ENCODE measurements at places on chromosomes 7 and 10. TPM values are rescaled to one million over a fixed set of nuclear protein-coding genes. Genes with fewer than 3 reads are reported as not detected.

DNA sequence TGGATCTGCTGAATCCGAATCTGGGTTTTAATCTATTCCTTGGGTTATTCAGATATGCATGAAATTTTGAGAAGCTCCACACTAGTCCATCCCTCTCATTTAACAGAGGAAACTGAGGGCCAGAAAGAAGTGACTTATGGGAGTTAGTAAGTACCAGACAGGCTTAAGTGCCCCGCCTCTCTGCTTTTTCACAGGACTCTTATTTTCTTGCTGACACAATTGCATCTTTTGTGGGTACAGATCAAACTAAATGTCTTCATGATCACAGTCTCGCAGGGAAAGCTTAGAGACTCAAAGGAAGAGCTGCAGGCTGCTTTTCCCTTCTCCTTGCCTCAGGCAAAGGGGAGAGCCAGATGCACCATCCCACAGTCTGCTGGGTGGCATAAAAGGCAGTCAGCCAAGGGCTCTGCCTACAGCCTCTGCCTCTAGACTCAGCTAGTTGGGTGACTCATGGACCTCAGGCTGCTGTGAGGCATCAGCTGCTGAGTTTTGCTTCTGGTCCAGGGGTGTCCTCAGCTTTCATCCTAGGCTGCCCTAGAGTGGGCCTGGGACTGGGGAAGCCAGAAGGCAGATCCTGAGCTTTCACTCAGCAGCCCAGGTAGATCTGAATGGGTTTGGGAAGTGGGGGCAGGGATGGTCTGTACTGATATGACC lies 11.6 kb downstream of the GOLGA7B start:
- DNase-seq, result no peak

GRCh38 chr7:74655768-74656440 lies 1.6 kb upstream of the GTF2I start:
- DNase-seq, result no peak

The LIPK gene
- total RNA-seq, result not detected

GRCh38 chr10:128307820-128308219 lies 181.6 kb upstream of the MKI67 start:
- no peak for DNase-seq

The KCND2 gene
- total RNA-seq, result 0.07 TPM

- no peak for DNase-seq
Observed at GRCh38 chr10:74728225-74728624, 98.2 kb upstream of the KAT6B start.

The SH2D4B gene
- not detected for total RNA-seq

DNA sequence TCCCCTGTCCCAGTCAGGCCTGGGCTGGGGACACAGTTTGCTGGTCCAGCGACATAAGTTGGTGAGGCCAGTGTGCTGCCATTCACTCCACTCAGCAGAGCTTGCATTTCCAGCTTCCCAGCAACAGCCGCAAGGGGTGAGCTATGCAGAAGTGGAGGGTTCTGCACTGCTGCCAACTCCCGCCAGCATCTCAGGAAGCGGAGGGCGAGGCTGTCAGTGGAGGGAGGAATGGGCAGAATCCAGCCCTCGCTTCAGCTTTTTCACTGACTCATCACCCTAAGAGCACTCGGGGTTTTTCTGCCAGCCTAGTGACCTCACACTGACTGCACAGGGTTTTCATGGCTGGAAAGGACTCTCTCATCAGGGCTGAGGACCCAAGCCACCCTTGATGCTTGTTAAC lies 625.1 kb upstream of the MKI67 start:
- DNase-seq, result no peak

- no peak for DNase-seq
Observed at GRCh38 chr10:51878695-51879094, 179.3 kb upstream of the CSTF2T start.

GRCh38 chr10:102696736-102697135 lies 17.5 kb downstream of the ARL3 start:
- DNase-seq, result no peak

- no peak for DNase-seq
Observed at GRCh38 chr10:68348265-68348741, 15.6 kb upstream of the PBLD start.

- no peak for DNase-seq
Observed at GRCh38 chr7:149414171-149414570, 46.7 kb downstream of the ZNF777 start.

GRCh38 chr10:78856421-78856820 lies 212.3 kb upstream of the ZMIZ1 start:
- DNase-seq, result no peak

DNA sequence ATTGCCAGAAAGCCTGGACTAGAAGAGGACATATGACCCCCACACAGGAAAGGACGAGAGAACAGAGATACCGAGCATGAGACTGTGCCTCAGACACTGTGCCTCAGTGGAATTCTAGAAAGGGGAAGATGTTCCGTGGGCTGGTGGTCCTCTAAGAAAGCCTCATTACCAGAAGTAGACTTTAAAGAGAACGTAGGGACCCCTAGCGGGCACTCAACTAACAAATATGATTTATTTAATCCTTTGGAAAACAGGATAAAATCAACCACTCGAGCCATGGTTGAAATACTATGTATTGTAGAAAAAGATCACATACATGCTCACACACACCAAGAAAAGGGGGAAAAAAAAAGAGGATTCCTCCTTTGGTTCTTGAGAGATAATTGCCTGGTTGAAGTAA lies 701.2 kb upstream of the SORCS1 start:
- no peak for DNase-seq

The LAMB1 gene
- 220 TPM for total RNA-seq

The PAX4 gene
- not detected for total RNA-seq

- no peak for DNase-seq
Observed at GRCh38 chr10:21427804-21428481, 97.5 kb downstream of the SKIDA1 start.

GRCh38 chr10:16987206-16987621 lies 142.4 kb downstream of the CUBN start:
- peak; percentile 92 for DNase-seq

- DNase-seq, result no peak
Observed at GRCh38 chr10:78002541-78003288, 26.6 kb downstream of the POLR3A start.

GRCh38 chr10:62657244-62657835 lies 147.2 kb upstream of the ADO start:
- DNase-seq, result no peak

GRCh38 chr7:20510573-20510900 lies 104.9 kb upstream of the ABCB5 start:
- no peak for DNase-seq

The SSC4D gene
- total RNA-seq, result 1.2 TPM

DNA sequence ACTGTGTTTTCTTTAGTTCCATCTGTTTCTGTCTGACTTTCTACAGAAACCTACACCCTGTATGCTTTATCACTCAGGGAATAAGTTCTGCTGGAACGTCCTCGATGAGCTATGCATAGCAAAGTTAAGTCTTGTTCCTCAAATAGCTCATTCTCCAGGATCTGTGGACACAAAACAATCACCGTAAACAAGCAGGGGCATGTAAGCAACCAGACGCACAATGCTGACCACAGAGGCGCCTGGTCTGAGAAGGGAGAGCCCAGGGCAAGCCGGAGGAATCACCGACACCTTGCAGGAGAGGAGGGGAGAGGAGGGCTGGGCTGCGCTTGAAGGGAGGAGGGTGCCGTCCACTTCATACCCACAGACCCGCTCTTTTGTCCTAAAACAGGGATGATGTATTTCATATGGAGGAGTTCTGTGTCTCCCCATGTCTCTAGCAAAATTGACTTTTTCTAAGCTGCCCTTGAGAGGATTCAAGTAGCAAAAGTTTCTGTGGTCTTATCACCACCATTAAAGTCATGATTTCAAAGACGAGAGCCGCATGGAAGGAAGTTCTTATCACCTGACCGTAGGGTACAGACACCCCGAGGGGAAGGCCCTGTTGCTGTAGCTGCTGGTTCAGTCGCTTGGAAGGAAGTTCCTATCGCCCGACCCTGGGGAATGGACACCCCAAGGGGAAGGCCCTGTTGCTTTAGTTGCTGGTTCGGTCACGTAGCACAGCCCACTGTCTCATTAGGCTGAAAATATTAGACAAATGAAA lies 14.3 kb downstream of the CALML3 start:
- no peak for DNase-seq

DNA sequence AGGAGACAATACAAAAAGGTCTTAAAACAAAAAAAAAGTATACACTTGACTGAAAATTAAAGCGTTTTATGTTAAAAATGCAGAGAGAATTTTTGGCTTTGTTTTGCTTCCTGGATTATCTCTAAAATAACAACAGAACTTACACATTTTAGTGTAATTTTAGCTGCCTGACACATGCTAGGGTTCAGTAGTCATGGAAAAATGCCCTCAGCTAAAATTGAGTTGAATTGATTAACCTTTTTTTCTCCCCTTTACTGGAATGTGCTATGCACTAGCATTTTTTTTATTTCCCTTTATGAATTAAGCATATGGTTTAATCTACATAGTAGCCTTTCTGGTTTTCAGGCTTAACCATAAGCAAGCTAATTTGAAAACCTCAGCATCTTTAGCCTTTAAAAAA lies 89.9 kb downstream of the ZNF277 start:
- DNase-seq, result no peak

- no peak for DNase-seq
Observed at GRCh38 chr10:12376211-12376610, 26.9 kb downstream of the CAMK1D start.

DNA sequence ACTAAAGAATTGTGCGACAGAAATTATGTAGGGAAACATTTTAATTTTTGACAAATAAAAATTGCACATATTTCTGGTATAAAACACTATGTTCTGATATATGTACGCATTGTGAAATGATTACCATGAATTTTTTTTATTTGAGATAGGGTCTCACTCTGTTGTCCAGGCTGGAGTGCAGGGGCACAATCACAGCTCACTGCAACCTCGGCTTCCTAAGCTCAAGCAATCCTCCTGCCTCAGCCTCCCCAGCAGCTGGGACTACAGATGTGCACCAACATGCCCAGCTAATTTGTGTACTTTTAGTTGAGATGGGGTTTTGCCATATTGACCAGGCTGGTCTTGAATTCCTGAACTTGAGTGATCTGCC lies 149.2 kb downstream of the FRMD4A start:
- DNase-seq, result no peak

DNA sequence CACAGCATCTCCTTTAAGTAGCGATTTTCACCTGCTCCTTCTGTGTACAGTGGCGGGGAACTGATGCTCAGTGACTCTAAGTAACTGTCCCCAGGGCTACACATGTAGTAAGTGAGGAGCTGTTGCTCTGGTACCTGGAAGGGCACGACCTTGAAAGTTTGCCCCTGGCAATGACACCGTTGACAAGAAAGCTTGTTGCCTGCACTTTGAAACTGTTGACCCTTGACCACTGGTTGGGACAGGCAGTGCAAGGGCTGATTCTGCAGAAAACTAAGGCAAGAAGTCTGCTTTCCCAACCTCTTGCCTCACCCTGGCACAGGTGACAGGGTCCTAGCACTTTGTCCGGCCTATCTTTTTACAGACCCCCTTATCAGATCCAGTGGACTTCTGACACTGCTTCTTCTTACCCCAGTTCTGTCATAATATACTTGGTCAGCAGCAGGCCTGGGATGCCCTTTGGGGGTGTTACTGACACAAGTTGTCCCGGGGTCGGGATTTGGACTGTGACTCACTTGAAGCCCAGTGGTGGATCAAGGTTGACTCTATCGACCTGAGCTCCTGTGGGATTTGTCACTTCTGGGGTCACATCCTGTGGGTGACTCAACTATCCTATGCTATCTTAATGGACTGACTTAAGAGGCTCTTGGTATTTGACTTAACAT lies 5.8 kb downstream of the ACSL5 start:
- no peak for DNase-seq

GRCh38 chr10:15572531-15573045 lies 147.1 kb downstream of the ITGA8 start:
- DNase-seq, result no peak

- no peak for DNase-seq
Observed at GRCh38 chr7:1809070-1809469, 139.0 kb downstream of the ELFN1 start.

DNA sequence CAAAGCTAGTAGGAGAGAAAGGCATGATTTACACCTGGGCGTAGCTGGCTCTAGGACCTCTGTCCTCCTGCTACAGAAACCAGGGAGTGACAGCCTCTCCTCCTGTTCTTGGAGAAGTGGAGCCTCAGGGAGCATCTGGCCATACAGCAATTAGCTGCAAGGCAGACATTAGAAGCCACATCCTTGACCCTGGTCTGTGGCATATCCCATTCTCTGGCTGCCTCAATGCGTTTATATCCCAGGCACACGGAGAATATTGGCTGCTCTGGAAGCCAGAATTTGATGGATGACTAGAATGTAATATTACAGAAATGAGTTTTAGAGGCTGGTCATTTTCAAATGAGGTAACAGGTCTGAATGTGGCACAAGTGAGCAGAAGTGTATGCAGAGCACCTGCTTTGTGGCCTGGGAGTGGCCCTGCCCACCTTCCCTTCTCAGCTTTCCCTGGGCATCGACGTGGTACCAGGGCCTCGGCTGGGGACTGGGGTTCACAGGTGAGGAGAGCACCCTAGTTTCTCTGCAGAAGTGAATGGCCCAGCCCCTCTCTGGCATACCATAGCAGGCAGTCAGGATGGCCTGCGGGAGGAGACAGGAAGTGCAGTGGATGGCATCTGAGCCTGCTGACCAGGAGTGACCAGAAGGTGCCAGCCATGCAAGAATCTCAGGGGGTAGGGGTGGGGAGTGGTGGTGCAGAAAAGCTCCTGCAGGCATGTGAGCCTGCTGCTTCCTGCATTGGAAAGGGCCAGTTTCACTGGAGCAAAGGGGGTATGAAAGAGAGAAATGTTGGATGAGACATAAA lies 367.2 kb upstream of the ZNF32 start:
- no peak for DNase-seq

GRCh38 chr7:100711369-100711768 lies 5.4 kb downstream of the POP7 start:
- no peak for DNase-seq

- no peak for DNase-seq
Observed at GRCh38 chr7:151058781-151059366, 515 bp upstream of the SLC4A2 start.

GRCh38 chr7:83796760-83797159 lies 147.8 kb upstream of the SEMA3E start:
- no peak for DNase-seq

- no peak for DNase-seq
Observed at GRCh38 chr10:18523025-18523424, 128.4 kb downstream of the NSUN6 start.

The TET1 gene
- total RNA-seq, result 0.52 TPM

The GIMAP6 gene
- total RNA-seq, result not detected

DNA sequence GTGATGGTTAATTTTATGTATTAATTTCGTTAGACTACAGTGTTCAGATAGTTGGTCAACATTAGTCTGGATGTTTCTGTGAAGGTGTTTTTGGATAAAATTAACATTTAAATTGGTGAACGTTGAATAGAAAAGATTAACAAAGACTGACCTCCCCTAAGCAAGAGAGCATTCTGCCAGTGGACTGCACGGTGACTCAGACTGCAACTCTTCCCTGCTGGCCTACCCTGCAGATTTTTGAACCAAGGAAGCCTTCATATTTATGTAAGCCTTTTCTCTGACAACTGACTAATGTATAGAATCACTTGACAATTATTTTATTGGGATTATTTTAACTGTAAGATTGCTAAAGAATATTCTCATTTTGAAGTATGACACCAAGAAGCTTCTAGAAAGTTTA lies 7.9 kb upstream of the ZNF248 start:
- DNase-seq, result no peak

- no peak for DNase-seq
Observed at GRCh38 chr10:78597796-78598555, 470.8 kb upstream of the ZMIZ1 start.

The CALML5 gene
- total RNA-seq, result not detected

- DNase-seq, result no peak
Observed at GRCh38 chr10:97016728-97017473, 168.9 kb downstream of the SLIT1 start.

The PTER gene
- 9.7 TPM for total RNA-seq

The CHST15 gene
- total RNA-seq, result 9.2 TPM

Data from epithelial cell of proximal tubule (primary cell).